ENCODE measurements at places on chromosomes 6 and 20.

GRCh38 chr6:17156966-17157365, 55.1 kb downstream of the STMND1 start:
- no peak for DNase-seq

- DNase-seq = no peak
Measured at GRCh38 chr6:25175681-25176080, 103.5 kb upstream of the CARMIL1 start.

- no peak for DNase-seq
Measured at GRCh38 chr6:167680605-167681149, 146.0 kb upstream of the AFDN start.

DNA sequence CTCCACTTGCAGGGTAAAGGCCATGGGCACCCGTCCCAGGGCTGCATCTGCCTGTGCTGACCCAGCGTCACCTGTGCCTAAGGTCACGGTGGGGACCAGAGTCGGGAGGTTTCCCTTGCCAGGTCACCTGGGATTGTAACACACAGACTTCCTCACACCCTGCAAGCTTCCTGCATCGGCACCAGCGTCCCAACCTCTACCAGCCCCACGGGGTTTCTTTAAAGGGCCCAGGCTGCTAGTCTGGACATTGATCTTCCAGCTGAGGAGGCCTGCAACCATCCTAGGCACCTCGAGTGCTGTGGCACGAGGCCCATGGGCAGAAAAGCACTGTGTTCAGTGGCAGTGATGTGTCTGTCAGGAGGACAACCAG, 12.6 kb downstream of the ACSS1 start:
- DNase-seq = no peak

- DNase-seq = no peak
Measured at GRCh38 chr6:112202639-112203341, 51.6 kb downstream of the LAMA4 start.

DNA sequence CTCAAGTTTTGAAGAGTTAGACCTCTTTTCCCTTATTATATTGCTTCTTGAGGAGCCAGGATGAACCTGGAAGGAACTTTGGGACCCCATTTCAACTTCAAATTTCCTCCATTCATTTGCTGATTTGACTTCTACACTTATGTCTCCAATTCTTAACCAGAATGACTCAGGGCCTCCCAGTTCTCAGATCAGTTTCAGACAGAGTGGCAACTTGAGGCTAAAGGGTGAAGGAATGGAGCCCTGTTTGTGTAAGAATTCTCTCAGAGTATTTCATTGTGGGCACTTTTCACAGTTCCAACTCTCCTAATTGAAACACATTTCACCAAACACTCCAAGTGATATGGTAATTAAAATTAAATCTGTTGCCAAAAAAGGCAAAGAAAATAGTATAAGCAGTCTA, 109.0 kb upstream of the FLRT3 start:
- DNase-seq = no peak

DNA sequence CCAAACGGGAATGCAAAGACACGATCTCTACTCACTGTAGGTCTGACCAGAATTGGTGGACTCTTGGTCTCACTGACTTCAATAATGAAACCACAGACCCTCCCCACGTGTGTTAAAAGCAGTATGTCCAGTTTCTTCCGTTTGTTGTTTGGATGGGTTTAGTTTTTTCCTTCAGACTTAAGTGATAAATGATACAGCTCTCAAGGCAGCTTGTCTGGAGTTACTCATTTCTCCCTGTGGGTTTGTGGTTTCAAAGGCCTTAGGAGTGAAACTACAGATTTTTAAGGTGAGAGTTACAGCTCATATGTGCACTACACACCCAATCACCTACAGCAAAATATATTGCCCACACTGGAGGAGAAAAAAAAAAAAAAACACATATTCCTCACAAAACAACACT, 86.7 kb upstream of the STMND1 start:
- DNase-seq = no peak

- DNase-seq = no peak
Measured at GRCh38 chr6:33628401-33628964, 7.4 kb downstream of the ITPR3 start.

DNA sequence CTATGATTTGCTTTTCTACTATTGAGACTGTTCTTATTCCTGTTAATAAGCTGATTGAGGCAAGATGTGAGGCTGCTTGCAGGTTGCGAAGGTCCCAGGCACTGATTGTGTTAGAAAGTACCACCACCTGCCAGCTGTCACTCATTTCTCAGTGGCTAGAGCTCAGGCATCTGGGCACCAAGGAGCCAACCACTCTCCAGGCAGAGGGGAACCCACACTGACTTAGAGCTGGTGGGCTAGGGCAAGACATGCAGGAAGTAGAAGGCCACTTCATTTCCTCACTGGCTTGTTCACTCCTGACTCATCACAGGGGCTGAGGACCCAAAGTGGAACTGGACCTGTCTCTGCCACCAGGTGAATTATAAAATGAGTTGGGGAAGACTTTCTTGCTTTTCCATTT, 7.8 kb upstream of the DLL1 start:
- no peak for DNase-seq

DNA sequence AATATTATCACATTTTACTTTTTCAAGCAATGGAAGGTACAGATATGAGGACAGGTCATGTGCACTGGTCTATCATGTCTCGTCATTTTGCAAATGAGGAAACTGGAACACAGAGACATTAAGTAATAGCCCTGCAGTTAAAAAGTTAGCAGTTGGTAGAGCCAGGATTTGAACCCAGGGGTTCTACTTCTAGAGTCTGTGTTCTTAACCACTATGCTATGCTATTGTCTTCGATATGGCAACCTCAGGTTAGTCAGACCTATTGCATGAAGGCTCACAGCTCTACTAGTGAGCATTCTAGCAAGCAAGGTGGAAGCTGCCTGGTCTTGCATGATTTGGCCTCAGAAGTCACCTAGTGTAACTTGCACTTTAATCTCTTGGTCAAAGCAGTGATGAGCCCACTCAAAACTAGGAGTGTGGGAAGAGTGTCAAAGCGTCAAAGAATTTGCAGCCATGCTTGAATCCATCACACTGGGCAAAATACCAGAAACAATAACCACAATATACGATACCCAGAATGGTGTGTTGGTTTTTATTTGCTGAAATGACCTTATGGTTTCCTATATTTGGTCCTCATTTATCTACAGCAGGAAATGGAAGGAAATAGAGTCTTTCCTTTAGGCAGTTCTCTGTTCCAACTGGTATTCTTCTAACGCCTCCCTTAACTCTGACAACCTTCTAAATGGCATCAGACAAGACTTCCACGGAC, 20.4 kb upstream of the BMP2 start:
- no peak for DNase-seq

- no peak for DNase-seq
Measured at GRCh38 chr6:25511376-25511775, 140.6 kb upstream of the SCGN start.

DNA sequence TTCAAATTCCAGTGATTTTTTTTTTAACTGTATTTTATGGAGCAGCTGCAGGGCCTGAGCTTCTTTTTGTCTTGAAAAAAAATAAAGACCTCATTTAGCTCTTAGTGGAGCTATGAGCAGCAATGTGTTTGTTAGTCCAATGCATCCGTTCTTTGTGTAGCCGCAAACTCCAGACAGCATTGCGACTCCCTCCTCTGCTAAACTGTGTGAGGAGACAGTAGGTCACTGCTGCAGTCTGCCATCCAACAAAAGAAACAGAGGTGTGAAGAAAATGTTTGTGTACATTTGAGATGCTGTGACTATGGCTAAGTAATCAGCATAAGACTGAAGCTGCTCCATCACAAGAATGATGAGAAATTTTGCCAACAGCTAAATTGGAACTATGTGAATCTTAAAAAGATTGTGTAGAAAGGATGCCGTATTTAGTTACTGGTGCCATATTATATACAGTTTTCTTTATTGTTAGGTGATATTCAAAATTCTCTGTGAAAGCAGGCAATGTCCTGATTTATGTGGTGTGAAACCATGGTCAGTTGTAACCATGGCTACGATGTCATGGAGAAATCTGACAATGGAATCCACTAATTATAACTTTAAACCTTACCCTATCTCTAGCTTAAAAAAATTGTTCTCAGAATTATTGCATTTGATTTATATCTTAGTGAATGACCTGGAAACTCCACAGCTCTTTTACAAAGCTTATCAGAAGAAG, 428.8 kb upstream of the EPHA7 start:
- no peak for DNase-seq

DNA sequence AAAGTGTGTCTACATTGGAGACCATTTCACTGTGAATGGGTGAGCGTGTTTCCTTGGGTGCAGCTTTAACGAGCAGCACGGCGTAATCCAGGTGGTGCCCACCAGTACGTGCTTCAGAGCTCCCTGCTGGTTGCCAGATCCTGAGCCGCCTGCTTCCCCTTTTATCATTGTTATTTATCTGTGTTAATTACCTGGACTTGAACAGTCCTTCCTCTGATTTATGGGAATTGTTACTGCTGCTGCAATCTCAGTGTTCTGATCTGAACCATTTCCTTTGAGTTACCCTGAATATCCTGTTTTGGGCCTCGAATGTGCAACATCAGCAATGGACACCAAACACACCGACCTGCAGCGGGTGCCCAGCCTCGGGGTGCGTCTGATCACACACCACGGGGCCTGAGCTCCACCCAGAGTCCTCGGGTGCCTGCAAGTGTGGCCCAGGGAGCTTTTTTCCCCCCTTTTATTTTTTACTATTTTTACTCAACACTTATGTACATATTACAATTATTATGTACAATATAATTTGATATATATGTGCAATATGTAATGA, 81.3 kb downstream of the RPP40 start:
- no peak for DNase-seq

- no peak for DNase-seq
Measured at GRCh38 chr20:52972190-52972937, at the start of gene TSHZ2. TSHZ2 (plus strand) TSS chr20:52972358; CDS start chr20:52973294, 936 bp downstream.

GRCh38 chr6:42025066-42025844, 25.1 kb upstream of the TAF8 start:
- DNase-seq = no peak

DNA sequence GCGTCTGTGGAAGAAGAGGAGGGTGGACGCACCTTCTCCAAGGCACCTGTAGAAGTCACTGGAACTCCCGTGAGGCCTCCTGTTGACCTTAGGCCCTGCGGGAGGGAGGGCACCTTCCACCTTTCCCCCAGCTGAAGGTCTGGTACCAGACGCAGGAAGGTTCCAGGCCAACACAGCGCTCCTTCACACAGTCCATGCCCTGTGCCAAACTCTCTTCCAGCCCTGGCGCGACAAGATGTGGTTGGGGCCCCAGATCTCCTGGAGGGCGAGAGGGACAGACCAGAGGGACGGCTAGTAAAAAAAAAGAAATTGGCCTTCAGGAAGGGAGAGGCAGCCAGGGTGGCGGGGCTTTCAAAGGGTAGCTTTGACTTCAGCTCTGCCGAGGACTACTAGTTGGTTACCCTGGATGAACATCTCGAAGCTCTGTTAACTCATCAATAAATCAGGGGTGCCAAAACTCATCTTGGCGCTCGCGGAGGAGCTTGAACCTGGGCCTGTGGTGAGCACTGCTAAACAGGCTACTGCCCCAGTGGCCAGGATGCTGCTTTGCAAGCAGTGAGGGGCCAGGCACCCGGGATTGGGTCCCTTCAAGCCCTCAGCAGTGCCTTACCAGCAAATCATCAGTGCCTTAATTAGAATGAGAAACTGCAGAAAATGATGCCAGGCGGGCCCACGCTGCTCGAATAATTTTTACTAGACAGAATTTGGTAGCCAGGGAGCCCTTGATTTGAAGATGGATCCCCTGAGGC, 14.9 kb downstream of the AARS2 start:
- no peak for DNase-seq

- peak; percentile 64 for DNase-seq
Measured at GRCh38 chr6:33761922-33762629, 15.4 kb upstream of the IP6K3 start.

DNA sequence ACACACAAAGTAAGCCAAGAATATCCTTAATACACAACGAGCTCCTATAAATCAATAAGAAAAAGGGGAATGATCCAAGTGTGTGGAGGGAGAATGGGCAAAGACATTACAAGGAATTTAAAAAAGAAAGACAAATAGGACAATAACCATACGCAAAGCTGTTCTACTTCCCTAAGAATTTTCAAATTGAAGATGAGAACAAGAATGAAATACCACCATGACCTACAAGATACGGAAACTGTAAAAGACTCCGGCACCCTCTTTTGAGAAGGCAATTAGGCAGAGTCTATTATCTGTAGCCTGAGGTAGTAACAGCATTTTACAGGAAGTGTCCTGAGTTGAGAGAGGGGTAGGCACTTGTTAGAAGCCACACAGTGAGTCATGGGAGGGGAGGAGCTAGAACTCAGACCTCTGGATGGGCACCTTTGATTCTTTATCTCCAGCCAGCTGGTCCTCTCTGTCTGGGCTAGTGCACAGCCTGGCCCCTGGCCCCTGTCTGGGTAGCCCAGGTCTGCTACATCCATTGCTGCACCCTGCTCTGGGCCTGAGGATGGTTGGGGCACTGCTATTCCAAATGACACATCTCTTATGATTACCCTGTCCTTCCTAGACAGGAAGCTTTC, 15.3 kb downstream of the RSPO4 start:
- no peak for DNase-seq

DNA sequence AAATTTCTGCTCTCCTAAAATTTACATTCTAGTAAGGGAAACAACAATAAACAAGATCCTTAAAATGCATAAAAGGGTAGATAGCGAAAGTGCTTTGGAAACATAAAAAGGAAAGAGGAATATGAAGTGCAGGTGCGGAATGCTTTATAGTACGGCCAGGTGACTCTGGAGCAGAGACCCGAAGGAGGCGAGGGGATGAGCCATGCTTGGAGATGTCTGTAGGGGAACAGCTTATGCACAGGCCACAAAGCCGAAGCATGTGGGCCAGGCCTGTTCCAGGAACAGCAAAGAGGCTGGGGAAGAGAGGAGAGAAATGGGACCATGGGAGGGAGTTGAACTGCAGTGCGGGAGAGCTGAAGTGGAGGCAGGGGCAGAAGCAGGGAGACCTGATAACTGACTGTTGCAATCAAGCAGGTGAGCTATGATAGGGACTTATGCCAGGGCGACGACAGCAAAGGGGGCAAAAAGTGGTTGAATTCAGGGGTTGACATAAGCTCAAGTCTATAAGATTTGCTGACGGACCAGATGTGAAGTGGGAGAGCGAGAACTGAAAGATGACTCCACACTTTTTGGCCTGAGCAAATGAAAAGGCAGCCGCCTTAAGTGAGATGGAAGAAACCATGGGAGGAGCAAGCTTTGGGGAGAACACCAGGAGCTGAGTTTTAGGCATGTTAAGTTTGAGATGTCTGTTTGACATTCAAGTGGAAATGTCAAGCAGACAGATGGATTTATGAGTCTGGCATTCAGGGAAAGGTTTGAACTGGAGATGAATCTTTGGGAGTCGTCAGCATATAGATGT, 83.1 kb downstream of the CNBD2 start:
- no peak for DNase-seq

GRCh38 chr6:9250852-9251251, 815.5 kb upstream of the SLC35B3 start:
- peak; percentile 11 for DNase-seq

DNA sequence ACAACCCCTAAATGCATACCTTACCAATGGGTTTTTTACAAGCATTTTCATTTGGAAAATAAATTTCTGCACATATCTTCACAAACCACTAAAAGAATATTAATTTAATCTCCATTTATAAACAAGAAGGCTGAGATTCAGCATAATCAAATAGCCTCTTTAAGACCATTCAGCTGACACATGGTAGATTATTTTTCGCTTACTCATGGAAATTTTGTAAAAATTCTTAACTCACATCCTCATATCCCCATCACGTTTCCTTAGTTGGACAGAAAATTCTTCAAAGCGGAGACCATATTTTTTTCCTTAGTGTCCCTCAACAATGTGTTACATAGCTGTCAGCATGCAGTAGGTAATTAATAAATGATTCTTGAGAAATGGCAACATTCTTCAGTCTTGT, 439.6 kb upstream of the PTCHD4 start:
- no peak for DNase-seq

Measured in AML-193 (cell line).